H1 (cell line): ENCODE measurements at places on chromosomes 2 and 18. TPM values are rescaled to one million over a fixed set of nuclear protein-coding genes. Genes with fewer than 3 reads are reported as not detected.

The DSEL gene
- 20.6 and 22.8 TPM in 2 replicates for total RNA-seq

GRCh38 chr2:100744589-100744988 is 75.3 kb upstream of the NPAS2 start:
- H3K27me3 ChIP-seq, result no peaks in the 10 kb centered on the region
- no peak overlapping the region for H3K27ac ChIP-seq
- no peak overlapping the region for H3K4me3 ChIP-seq
- no peaks in the 10 kb centered on the region for H3K4me1 ChIP-seq

DNA sequence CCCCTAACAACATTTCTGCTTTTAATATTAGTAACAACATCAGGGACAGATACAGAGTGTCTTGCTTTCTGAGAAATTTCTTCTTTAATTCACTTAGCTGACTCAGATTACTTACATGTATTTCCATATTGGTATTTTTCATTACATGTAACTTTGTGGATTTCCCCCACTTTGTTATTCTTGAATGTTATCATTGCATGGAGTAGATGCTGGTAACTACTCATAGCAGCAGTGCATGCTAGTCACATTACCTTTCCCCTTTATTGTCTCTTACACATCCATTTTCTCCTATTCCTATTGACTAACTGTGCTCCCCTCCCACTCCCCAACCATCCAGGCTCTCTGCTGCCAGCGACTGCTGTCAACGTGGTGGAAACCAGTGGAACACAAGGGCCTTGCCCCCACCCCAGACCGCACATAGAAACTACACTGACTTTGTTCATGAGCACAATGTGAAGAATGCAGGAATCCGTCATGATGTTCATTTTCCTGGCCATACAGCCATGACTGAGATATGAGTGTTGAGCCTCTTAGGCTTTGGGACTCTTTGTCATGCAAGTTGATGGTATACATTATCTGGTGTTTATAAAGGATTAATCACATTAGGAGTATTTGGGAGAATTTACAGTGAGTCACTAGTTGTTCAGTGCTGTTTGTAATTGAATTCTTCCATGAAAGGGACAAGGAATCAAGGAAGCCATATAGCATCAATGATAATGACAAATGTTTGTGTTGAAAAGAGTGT is 91.0 kb downstream of the EPB41L5 start:
- DNase-seq, result no peak
- H3K4me1 ChIP-seq, result no peaks in the 10 kb centered on the region

- H3K4me3 ChIP-seq, result no peak overlapping the region
- H3K27me3 ChIP-seq, result no peaks in the 10 kb centered on the region
- H3K27ac ChIP-seq, result no peak overlapping the region
- no peaks in the 10 kb centered on the region for H3K4me1 ChIP-seq
Measured at GRCh38 chr2:223744580-223744979, 92.8 kb downstream of the AP1S3 start.

GRCh38 chr2:67214585-67215185 is 182.4 kb upstream of the ETAA1 start:
- H3K27me3 ChIP-seq, result no peaks in the 10 kb centered on the region
- no peaks in the 10 kb centered on the region for H3K36me3 ChIP-seq
- H3K27ac ChIP-seq, result no peak overlapping the region
- peaks cover 6% of the 10 kb centered on the region for H3K4me1 ChIP-seq
- no peak for DNase-seq

- H3K36me3 ChIP-seq, result no peaks in the 10 kb centered on the region
- H3K4me3 ChIP-seq, result no peak overlapping the region
- H3K4me1 ChIP-seq, result no peaks in the 10 kb centered on the region
- no peaks in the 10 kb centered on the region for H3K27me3 ChIP-seq
- no peak for DNase-seq
Measured at GRCh38 chr2:100964681-100965169, 37.4 kb upstream of the RPL31 start.

- no peaks in the 10 kb centered on the region for H3K4me1 ChIP-seq
- no peaks in the 10 kb centered on the region for H3K27me3 ChIP-seq
- DNase-seq, result no peak
- H3K36me3 ChIP-seq, result no peaks in the 10 kb centered on the region
Measured at GRCh38 chr18:62621546-62621945, 93.8 kb upstream of the PHLPP1 start.

DNA sequence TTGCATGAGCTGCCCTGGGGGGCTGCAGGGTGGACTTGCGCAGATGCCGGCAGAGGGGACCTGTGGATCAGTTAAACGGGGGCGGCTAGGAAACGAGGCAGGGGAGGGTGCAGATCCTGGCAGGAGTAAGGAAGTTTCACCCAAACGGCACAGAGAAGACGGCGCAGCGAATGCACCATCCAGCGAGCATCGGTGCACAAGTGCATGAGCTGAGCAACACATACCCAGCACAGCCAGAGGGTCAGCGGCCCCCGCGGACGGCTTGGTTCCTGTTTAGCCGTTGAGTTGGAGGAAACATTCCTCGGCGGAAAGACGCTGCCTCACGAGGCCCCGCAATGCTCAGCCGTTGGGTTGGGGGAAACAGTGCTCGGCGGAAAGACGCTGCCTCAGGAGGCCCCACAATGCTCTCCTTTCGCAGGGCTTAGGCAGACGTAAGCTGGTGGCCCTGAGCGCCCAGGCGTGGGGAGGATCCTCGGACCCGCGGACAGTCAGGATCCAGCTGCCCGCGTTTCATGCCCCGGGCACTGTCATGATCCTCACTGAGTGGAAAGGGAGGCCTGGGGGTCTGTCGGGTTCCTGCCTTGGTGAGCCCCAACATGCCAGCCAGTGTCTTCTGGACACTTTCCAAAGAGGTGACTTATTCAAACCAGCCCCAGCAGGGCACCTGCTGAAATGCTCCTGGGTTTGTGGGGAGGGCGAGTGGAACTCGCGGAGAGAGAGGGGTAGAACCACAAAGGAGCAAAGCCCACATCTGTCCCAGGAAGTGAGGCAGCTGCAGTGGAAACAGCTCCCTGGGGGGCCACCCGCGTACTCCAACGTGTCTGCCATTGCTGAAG is 86.3 kb downstream of the NDUFA10 start:
- no peaks in the 10 kb centered on the region for H3K27me3 ChIP-seq
- H3K4me3 ChIP-seq, result no peak overlapping the region
- H3K4me1 ChIP-seq, result no peaks in the 10 kb centered on the region
- DNase-seq, result no peak
- no peak overlapping the region; the same call in 1 of the 2 replicates for H3K27ac ChIP-seq
- no peaks in the 10 kb centered on the region for H3K36me3 ChIP-seq

- DNase-seq, result no peak
- H3K27ac ChIP-seq, result no peak overlapping the region
- H3K27me3 ChIP-seq, result no peaks in the 10 kb centered on the region
Measured at GRCh38 chr2:72275084-72275483, 127.4 kb upstream of the CYP26B1 start.

DNA sequence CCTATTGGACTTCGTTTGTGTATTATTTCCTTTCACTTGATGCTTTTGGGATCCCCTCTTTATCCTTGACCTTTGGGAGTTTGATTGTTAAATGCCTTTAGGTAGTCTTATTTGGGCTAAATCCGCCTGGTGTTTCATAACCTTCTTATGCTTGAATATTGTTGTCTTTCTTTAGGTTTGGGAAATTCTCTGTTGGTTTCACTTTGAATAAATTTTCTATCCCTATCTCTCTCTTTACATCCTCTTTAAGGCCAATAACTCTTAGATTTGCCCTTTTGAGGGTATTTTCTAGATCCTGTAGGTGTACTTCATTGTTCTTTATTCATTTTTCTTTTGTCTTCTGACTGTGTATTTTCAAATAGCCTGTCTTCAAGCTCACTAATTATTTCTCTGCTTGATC is 354.7 kb downstream of the PARD3B start:
- no peak overlapping the region for H3K4me3 ChIP-seq
- no peak overlapping the region for H3K27ac ChIP-seq
- H3K4me1 ChIP-seq, result no peaks in the 10 kb centered on the region
- no peaks in the 10 kb centered on the region for H3K36me3 ChIP-seq

- no peaks in the 10 kb centered on the region for H3K36me3 ChIP-seq
- peaks cover 9% of the 10 kb centered on the region for H3K4me1 ChIP-seq
- no peak for DNase-seq
Measured at GRCh38 chr2:219273937-219274336, 5.2 kb upstream of the DNAJB2 start.

DNA sequence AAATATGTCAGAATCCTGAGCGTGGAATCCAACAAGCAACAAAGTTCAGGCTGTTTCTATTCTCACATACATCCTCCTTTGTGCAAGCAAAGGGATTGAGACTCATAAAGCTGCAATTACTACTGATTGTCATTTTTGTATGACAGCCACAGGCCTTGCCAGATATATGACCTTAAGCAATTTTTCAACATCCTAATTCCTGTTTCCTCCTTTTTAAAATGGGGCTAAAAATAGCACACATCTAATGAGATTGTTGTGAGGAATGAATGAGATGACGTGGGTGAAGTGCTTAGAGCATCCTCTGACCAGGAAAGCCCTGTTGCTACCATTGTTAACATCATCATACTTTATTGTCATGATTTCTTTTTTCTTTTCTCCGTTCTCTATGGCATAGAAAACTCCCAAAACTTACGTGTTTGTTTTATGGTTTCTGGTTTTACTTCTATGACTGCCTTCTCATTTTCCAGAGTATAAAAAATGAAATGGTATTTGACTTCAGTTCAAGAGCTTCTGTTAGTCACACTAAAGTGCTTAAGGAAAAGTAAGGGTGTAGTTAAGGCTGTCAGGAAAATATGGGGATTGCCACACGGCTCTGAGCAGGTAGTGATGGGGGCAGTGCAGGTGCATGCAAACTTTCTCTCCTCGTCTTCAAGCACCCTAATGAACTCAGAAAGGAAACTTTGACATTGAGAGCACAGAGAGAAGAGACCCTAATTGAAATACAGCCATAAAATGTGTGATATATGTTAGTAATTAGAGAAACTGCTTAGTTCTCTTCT is 590.6 kb upstream of the NETO1 start:
- no peak for DNase-seq
- no peaks in the 10 kb centered on the region for H3K36me3 ChIP-seq
- no peaks in the 10 kb centered on the region for H3K4me1 ChIP-seq
- H3K4me3 ChIP-seq, result no peak overlapping the region
- no peak overlapping the region for H3K27ac ChIP-seq

DNA sequence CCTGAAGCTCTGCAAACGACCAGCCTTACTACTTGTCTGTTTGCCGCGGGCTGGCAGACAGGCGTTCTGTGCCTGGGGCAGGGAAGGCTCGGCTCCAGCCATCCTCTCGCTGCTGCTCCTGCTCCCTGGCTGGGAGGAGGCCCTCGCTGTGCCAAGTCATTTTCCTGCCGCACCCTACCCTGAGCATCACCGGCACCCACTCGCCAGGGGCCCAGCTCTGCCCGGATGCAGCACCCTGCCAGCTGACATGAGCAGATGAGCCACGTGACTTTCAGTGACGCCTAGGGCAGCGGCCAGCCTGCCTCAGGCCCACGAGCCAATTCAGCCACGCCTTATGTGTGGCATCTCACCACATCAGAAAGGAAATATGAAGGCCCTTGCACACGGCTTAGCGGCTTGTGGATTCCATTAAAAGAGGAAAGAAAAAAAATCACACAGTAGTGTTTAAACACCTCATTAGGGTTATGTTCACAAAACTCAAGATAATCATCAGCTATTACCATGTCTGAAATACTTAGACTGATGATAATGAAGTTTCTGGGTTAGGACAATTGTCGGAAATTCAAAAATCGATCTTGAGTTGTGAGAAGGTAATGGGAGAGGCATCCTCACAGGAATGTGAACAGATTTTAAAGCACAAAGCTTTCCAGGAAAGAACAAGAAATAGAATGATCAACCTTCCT is 250.5 kb downstream of the TWIST2 start:
- H3K27ac ChIP-seq, result no peak overlapping the region
- no peaks in the 10 kb centered on the region for H3K27me3 ChIP-seq
- no peak for DNase-seq
- no peaks in the 10 kb centered on the region for H3K4me1 ChIP-seq
- H3K36me3 ChIP-seq, result no peaks in the 10 kb centered on the region

- no peaks in the 10 kb centered on the region for H3K4me1 ChIP-seq
- H3K4me3 ChIP-seq, result no peak overlapping the region
- no peaks in the 10 kb centered on the region for H3K36me3 ChIP-seq
- no peaks in the 10 kb centered on the region for H3K27me3 ChIP-seq
Measured at GRCh38 chr2:164737612-164738081, 104.0 kb downstream of the COBLL1 start.

GRCh38 chr2:221715523-221716247 is 143.6 kb upstream of the EPHA4 start:
- no peaks in the 10 kb centered on the region for H3K36me3 ChIP-seq
- peaks cover 3% of the 10 kb centered on the region; the same call in 1 of the 2 replicates for H3K4me1 ChIP-seq
- DNase-seq, result no peak

DNA sequence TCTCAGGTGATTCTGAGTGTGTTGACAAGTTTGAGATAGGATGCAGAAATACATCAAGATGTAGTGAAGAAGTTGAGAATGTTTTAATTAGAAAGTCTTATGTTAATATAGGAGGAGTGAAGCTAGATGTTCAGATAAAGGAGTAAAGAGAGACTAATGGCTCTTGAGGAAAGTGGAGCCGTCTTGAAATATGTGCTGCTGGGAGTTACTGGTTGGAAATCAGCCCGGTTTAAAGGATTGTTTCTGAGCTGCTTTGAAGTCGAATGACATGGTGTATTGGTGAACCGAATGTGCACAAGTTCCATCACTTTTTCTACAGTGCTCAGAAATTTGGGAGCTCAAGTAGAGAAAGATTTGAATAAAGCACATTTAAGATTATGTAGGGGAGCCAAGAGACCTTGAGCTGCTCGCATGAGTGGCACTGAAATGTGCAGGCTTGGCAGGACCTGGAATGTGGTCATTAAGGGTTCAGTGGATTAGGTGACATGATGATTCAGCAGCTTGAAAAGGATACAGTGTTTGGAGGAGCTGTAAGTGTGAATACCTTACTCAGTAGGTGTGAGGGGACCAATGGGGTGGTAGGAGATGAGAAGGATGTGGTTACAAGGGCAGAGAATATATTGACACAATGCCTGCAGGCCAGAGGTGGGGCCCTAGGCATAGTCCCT is 68.6 kb downstream of the CAB39 start:
- H3K36me3 ChIP-seq, result no peaks in the 10 kb centered on the region
- no peak for DNase-seq
- H3K27ac ChIP-seq, result no peak overlapping the region
- peaks cover 2% of the 10 kb centered on the region; the same call in 1 of the 2 replicates for H3K4me1 ChIP-seq

GRCh38 chr2:197908990-197909776 is 104.8 kb downstream of the PLCL1 start:
- no peak overlapping the region for H3K4me3 ChIP-seq
- no peak for DNase-seq
- H3K27me3 ChIP-seq, result no peaks in the 10 kb centered on the region

DNA sequence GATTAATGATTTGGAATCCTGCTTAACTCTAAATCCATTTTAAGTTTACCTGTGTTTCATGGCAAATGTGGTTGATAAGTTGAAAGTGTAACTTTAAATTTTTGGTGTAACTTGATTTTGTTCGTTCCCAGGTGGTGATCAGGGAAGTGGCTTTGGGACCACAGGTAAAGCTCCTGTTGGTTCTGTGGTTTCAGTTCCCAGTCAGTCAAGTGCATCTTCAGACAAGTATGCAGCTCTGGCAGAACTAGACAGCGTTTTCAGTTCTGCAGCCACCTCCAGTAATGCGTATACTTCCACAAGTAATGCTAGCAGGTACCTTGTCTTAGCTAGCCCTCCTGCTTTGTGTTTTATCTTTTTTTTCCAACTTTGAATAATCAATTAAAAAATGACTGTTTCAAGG is 62.8 kb downstream of the AGFG1 start:
- no peak for DNase-seq
- no peaks in the 10 kb centered on the region for H3K4me1 ChIP-seq
- H3K36me3 ChIP-seq, result peaks cover 6% of the 10 kb centered on the region; the same call in 1 of the 2 replicates
- H3K27ac ChIP-seq, result no peak overlapping the region
- no peaks in the 10 kb centered on the region for H3K27me3 ChIP-seq
